ENCODE measurements at places on chromosomes 5 and 9. TPM values are rescaled to one million over a fixed set of nuclear protein-coding genes. Genes with fewer than 3 reads are reported as not detected.

DNA sequence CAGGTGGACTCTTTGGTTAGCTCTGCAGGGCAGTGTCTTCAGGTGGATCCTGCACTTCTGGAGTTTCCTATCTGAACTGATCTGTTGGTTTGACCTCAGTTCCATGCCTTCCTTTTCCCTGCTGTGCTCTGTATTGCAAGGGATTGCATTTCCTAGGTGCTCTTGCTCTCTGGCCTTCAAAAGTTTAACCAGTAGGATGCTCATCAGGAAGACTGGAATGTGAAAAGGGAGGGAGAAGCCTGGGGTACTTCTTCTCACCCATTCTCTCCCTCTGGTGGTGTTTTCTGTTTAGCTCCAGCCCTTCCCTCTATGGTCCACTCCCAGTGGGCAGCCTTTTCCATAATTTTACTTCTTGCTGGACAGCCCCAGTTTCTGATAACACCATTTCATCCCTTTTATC is 78.5 kb downstream of the ZNF618 start:
- no peak for DNase-seq
- no peaks in the 10 kb centered on the region for H3K27me3 ChIP-seq
- no peak overlapping the region for H3K4me3 ChIP-seq

PCDHB2 gene
- not detected for total RNA-seq

GRCh38 chr5:55438998-55439397 is 95.8 kb downstream of the PLPP1 start:
- no peaks in the 10 kb centered on the region for H3K27me3 ChIP-seq
- no peaks in the 10 kb centered on the region for H3K4me1 ChIP-seq
- no peaks in the 10 kb centered on the region for H3K36me3 ChIP-seq
- no peak overlapping the region for H3K4me3 ChIP-seq
- H3K27ac ChIP-seq = no peak overlapping the region

DNA sequence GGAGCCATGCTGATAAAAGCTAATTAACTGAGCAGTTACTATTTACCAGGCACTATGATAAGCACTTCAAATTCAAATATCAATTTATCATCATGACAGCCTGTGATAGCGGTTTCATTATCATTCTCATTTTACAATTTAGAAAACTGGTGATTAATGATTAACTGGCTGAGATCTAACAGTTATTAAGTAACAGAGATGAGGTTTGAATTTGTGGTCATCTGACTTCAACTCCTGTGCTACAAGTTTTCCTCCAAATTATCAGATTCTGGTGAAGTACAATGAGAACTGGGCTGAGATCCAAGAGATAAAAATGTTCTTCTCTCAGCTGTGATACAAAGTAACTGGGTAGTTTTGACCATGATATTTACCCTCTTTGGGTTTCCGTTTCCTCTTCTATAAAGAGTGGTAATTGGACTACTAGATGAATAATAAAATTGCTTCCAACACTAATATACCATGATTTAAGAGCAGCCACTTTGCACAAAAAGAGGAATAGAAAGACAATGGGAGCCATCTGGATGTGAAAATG is 74.5 kb upstream of the CCNG1 start:
- H3K27me3 ChIP-seq = no peaks in the 10 kb centered on the region
- H3K27ac ChIP-seq = no peak overlapping the region
- no peaks in the 10 kb centered on the region for H3K4me1 ChIP-seq

DNA sequence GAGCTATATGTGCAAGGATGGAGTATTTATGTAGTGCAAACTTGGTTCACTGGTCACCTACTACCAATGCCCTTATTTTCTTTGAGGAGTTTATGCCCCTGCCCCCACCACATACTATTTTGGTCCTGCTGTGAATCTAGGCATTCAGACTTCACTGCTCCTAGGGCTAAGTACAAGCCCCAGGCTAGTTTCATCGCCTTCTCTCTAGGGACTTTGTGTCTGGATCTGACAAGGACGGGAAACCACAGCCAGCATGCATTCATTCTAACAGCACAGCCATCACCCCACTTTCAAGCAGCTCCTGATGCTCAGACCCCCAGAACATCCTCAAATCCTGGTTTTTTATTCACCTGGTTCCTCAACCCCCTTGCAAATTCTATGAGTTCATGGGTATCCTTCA is 56.8 kb downstream of the DRD1 start:
- 0 out of 2 replicates have a peak, but pooled peaks cover 1% of the 10 kb centered on the region for H3K27me3 ChIP-seq
- no peak overlapping the region for H3K27ac ChIP-seq
- DNase-seq = no peak
- H3K4me3 ChIP-seq = no peak overlapping the region
- H3K36me3 ChIP-seq = no peaks in the 10 kb centered on the region
- no peaks in the 10 kb centered on the region for H3K4me1 ChIP-seq

- H3K36me3 ChIP-seq = peaks cover 7% of the 10 kb centered on the region
- DNase-seq = no peak
- peak within 1 kb of the TSS; percentile 77 for H3K4me3 ChIP-seq
- peak within 1 kb of the TSS; percentile 99 for H3K27ac ChIP-seq
- no peaks in the 10 kb centered on the region for H3K27me3 ChIP-seq
These were observed at the start of gene STOM for GRCh38 chr9:121369595-121370265. Gene STOM, minus strand, starts transcription at chr9:121370250. Its CDS starts 63 bp downstream, at chr9:121370187.

DNA sequence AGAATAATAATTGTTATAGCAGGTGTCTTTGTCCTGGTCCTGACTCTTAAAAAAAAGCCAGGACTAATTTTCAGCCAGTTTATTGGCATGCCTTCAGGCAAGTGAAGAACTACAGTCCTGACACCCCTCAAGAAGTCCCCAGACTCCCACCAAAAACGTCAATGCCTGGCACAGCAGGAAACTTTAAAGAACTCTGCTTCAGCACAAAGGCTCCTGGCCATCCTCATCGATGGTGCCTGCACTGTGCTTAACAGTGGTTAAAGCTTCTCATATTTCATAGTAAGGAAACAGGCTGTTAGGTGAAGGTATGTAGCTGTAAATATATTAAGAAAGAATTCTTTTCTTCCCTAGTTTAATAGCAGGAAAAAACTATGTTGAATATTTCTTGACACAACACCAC is 280.1 kb upstream of the PUM3 start:
- H3K36me3 ChIP-seq = no peaks in the 10 kb centered on the region
- no peaks in the 10 kb centered on the region for H3K4me1 ChIP-seq
- H3K4me3 ChIP-seq = no peak overlapping the region
- no peak overlapping the region for H3K27ac ChIP-seq
- H3K27me3 ChIP-seq = no peaks in the 10 kb centered on the region

GRCh38 chr5:110203661-110204060 is 513.9 kb downstream of the MAN2A1 start:
- H3K4me1 ChIP-seq = no peaks in the 10 kb centered on the region
- DNase-seq = no peak
- H3K36me3 ChIP-seq = no peaks in the 10 kb centered on the region
- H3K4me3 ChIP-seq = no peak overlapping the region
- H3K27ac ChIP-seq = no peak overlapping the region
- no peaks in the 10 kb centered on the region for H3K27me3 ChIP-seq

- H3K4me3 ChIP-seq = no peak overlapping the region
- H3K27me3 ChIP-seq = no peaks in the 10 kb centered on the region
- no peaks in the 10 kb centered on the region for H3K4me1 ChIP-seq
- H3K27ac ChIP-seq = no peak overlapping the region
- DNase-seq = no peak
These were observed 10.1 kb upstream of the GRIA1 start for GRCh38 chr5:153480401-153480800.

RFK gene
- total RNA-seq = 14.8 TPM

GRCh38 chr5:145118611-145119010 is 716.5 kb downstream of the PRELID2 start:
- no peak overlapping the region for H3K4me3 ChIP-seq
- H3K36me3 ChIP-seq = no peaks in the 10 kb centered on the region
- no peak for DNase-seq
- no peak overlapping the region for H3K27ac ChIP-seq
- no peaks in the 10 kb centered on the region for H3K4me1 ChIP-seq

- DNase-seq = no peak
- no peak overlapping the region for H3K27ac ChIP-seq
- no peak overlapping the region for H3K4me3 ChIP-seq
- H3K27me3 ChIP-seq = no peaks in the 10 kb centered on the region
These were observed 838.3 kb downstream of the TLE4 start for GRCh38 chr9:80410106-80410505.

- H3K27me3 ChIP-seq = peaks cover 72% of the 10 kb centered on the region
- peak; percentile 40 for DNase-seq
- no peak overlapping the region for H3K4me3 ChIP-seq
- H3K4me1 ChIP-seq = no peaks in the 10 kb centered on the region
- H3K36me3 ChIP-seq = no peaks in the 10 kb centered on the region
These were observed 10.5 kb downstream of the CSF1R start for GRCh38 chr5:150075806-150076205.

DNA sequence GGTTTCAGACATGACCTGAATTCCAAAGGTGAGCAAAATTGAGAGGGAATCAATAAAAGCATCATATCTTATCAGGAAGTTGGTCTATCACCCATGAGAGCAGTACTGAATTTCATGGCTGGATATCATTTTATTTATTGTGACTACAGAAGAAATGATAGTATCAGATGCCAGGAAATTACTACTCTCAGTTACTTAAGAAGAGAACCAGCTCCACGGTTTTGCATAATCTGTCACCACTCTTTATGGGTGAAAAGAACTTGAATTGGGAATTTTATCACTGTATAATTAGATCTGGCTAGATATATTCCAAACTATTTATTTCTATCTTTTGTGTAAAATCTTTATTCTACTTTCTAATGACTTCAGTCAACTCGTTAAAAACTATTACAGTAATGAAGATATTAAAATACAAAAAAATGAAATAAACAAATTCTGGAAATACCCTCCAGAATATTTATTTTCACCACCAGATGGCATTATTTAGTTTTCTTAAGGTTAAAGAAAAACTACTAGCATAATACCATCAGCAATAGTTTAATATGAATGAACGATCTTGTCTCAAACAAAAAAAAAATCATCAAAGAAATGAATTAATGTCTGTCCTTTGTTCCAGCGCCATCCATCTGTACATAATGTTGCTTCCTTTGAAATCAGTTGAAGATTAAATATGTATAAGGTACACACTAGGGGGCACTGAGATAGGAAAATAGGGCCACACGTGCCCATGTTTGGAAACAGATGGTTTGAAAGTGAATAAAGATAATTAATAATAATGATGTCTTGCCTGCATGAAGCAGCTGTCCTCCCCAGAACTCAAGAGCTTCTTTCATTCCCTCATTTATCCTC is 84.7 kb upstream of the SLCO6A1 start:
- H3K27me3 ChIP-seq = no peaks in the 10 kb centered on the region
- no peak overlapping the region for H3K4me3 ChIP-seq
- H3K4me1 ChIP-seq = no peaks in the 10 kb centered on the region
- DNase-seq = peak; percentile 2

DNA sequence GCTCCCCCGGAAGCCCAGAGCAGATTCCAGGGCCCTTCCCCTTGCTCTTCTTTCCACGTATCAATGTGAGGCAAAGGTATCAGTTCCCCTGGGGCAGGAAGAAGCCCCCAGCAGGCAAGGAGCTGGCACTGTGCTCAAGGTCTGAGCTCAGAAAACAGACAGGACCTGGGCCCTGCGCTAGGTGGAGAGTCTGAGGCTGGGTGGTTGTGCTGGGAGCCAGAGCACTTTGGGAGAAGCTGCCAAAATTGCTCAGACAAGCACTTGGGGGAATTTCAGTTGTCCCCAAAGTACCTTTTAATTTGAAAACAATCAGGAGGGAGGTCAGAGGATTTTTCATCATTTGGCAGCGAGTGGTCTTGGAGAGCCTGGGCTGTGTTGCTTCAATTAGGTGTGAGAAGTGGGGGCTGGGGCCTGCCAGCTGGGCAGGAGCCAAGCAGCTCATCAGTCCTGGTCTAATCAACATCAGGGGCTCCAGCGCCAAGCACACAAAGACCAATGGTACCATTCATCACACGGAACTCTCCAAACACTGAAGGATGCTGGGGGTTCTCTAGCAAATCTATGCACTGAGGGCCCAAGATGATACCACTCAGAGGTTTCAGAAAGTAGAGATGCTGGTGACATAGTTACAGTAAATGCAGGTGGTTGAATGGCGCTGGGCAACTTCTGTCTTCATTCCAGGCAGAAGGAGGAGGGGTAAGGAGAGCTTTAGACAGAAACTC is 176.5 kb downstream of the SNX18 start:
- H3K4me1 ChIP-seq = no peaks in the 10 kb centered on the region
- no peaks in the 10 kb centered on the region for H3K36me3 ChIP-seq
- H3K27me3 ChIP-seq = no peaks in the 10 kb centered on the region
- no peak overlapping the region for H3K4me3 ChIP-seq
- no peak overlapping the region for H3K27ac ChIP-seq

DNA sequence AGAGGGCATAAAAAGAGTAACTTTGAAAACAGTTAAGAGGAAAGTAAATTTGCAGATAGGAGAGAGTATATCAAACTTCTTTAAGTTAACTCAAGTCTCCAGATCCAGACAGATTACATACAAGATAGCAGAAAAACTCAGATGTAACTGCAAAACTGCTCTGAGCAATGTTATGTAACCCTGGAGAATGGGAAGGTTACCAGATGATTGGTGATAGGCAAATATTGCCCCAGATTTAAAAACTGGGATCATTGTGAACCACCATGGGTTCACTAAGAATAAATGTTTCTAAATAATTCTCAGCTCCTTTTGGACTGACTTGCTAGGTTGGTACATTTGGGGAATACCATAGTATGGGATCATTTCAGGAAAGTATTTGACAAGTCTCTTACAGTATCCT is 176.5 kb downstream of the ARL15 start:
- no peak overlapping the region for H3K4me3 ChIP-seq
- H3K27ac ChIP-seq = no peak overlapping the region
- no peaks in the 10 kb centered on the region for H3K27me3 ChIP-seq
- no peak for DNase-seq

- no peak for DNase-seq
- H3K4me3 ChIP-seq = peak overlapping the region; percentile 56
- no peaks in the 10 kb centered on the region for H3K27me3 ChIP-seq
- peaks cover 7% of the 10 kb centered on the region for H3K36me3 ChIP-seq
- peak overlapping the region; percentile 68 for H3K27ac ChIP-seq
- peaks cover 71% of the 10 kb centered on the region for H3K4me1 ChIP-seq
These were observed 877 bp downstream of the SH3GLB2 start for GRCh38 chr9:129027224-129027684.

DNA sequence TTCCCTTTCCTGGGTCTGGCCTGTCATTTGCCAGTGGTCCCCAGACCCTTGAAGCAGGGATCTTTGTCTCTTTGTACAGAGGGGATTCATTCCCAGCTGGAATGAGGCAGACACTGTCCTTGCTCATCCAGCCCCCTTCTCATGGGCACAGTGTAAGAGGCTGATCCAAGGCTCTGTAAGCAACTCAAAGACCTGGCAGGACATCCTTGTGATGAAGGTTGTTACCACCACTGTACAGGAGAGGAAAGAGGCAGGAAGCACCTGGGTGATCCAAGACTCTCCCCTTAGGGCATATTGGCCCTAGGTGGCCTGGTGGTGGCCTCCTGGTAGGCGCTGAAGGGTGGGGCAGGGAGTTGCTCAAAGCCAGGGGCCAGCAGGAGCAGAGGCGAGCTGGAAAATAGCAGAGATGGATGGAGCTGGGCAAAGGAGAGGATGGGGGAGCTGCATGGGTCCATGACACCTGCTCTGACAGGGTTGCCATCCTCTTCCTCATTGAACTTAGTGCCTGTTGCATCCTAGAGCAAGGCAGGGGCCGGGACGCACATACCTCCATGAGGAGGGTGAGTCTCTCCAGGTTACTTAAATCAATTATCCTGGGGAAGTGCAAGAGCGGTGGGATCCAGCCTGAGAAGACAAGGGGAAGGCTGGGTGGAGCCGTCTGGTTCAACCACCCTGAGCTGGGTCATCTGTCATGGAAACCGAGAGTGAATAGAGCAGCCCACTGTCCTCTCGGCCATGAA is 9.8 kb upstream of the GADD45G start:
- no peaks in the 10 kb centered on the region for H3K4me1 ChIP-seq
- H3K27me3 ChIP-seq = peaks cover 17% of the 10 kb centered on the region
- H3K27ac ChIP-seq = no peak overlapping the region
- no peaks in the 10 kb centered on the region for H3K36me3 ChIP-seq
- DNase-seq = no peak
- no peak overlapping the region for H3K4me3 ChIP-seq

GRCh38 chr9:40928803-40929487 is 199.5 kb downstream of the FOXD4L6 start:
- no peak for DNase-seq
- H3K27me3 ChIP-seq = no peaks in the 10 kb centered on the region
- no peak overlapping the region for H3K27ac ChIP-seq
- H3K4me3 ChIP-seq = no peak overlapping the region
- H3K36me3 ChIP-seq = no peaks in the 10 kb centered on the region

All from K562 (cell line).